ENCODE measurements at places on chromosomes 12 and 14.

DNA sequence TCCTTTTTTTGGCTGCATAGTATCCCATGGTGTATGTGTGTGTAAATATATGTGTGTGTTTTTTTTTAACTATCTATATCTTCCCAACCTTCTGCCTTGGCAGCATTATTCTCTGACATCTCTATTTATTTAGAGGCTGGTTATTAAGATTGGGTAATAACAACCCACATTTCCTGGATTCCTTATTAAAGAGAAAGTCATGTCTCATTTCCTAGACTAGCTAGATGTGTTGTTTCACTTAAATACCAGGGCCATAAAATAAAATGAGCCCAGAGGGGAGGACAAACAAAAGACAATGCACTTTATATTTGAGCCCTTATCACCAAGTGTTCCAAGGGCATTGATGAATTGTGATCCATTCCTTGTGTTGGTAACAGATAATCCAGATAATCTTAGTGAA, 169.1 kb downstream of the SLC5A8 start:
- DNase-seq: no peak

DNA sequence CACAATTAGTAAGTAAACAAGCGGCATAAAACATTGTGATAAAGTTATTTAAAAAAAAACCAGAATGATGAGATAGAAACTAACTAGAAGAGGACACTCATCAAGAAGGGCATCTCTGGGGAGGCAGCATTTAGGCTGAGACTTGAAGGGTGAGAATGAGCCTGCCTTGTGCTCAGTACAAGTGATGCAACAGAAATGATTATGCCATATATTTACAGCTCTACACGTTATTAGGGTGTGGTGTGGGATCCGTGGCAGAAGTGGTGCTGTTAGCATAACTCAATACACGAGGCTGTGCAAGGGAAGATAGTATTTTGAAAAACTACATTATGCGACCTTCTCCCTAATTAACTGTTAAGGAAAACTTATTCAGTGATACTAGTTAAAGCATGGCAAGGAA, 178.5 kb upstream of the ATF7IP start:
- no peak for DNase-seq

DNA sequence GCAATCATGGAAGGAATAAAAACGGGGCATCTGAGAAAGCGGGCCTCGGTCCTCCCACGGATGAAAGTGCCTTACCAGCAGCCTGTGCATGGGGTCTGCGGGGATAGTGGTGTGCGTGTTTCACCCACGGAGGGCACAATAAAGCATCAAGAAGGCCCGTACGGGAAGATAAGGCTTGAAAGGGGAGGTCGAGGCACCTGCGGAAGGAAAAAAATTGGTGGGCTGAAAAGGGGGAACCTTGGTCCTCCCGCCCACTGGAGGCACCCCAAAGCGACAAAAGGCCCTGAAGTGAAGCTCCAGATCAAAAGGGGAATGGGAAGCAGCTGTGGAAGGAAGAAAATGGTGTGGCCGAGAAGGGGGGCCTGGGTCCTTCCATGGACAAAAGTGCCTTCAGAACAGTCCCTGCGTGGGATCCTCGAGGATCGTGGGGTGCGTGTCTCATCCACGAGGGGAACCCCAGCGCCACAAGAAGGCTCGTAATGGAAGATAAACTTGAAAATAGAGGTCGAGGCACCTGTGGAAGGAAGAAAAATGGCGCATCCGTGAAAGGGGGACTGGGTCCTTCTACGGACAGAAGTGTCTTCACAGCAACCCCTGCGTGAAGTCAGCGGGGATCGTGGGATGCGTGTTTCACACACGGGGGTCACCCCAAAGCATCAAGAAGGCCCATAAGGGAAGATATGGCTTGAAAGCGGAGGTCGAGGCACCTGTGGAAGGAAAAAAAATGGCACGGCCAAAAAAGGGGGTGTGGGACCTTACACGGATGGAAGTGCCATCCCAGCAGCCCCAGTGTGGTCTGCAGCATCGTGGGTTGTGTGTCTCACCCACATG, 276.9 kb downstream of the ALG10 start:
- no peak for DNase-seq

- DNase-seq: no peak
Observed at GRCh38 chr12:25311506-25311905, 60.8 kb upstream of the KRAS start.

GRCh38 chr12:80264386-80264785, 165.0 kb downstream of the OTOGL start:
- no peak for DNase-seq

DNA sequence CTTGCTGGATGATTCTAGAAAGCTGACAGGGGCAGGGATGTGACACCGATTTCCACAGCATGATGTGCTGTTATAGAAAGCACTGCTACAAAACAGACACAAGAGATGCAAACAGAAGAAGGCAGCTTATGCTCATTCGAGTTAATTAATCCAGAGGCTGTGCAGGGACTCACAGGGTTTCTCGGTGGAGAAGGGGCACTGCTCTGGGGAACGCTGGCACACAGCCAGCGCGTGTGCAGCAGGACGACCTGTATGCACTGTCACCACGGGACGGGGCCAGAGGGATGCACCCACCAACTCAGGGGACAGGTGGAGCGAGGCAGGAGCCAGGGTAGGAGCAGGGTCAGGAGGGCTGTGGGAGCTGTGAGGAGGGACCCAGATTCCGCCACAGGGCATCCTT, 143.5 kb downstream of the RIMBP2 start:
- DNase-seq: no peak

DNA sequence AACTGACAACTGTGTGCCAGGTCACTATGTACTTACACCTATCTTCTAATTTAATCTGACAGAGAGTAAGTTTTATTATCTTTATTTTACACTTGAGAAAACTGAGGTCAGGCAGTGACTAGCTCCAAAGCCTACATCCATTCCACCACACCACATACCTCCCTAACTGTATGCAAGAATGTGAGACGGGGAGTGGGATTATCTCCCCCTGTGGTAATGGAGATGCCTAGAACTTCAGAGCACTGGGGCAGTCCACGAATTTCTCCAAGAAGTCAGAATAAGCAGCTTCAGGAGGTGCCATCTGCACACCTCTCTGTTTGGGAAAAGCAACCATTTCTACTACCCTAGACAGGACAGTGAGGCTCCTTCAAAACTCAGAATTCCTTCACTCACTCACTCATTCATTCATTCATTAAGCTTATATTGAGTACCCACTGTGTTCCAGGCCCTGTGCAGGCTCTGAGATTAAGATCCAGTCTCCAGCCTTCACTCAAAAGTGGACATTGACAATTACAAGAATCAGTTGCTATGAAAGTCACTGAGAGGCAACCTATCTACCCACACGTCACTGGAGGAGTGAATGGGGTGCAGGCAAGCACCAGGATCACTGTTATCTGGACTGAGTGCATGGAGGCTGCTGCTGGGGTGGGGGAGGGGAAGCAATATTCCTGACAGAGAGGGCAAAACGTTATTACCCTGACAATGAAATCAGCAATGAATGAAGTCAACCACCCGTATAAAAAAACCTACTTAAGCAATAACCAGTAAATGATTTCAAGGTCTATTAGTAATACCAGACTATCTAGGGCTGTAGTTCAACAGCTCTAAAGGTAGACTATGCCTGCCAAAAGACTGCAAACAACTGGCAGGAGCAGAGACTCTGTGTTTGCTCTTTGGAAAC, 18.0 kb downstream of the SLC7A7 start:
- DNase-seq: no peak

- DNase-seq: no peak
Observed at GRCh38 chr14:32226056-32226455, 23.0 kb upstream of the RNU6-8 start.

GRCh38 chr14:31993521-31993951, 83.6 kb upstream of the ARHGAP5 start:
- no peak for DNase-seq

DNA sequence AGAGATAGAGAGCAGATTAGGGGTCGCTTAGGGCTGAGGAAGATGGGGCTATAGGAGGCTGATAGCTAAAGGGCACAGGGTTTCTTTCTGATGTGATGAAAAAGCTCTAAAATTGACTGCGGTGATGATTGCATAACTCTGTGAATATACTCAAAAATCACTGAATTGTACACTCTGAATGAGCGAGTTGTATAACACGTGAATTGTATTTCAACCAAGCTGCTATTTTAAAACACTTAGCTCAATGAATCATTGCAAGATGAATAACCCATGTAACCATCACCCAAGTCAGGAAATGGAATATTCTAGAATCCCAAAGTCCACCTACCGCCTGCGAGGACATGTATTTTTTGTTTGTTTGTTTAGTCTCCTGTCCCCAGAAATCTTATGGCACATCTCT, 60.1 kb upstream of the CCND2 start:
- DNase-seq: no peak

DNA sequence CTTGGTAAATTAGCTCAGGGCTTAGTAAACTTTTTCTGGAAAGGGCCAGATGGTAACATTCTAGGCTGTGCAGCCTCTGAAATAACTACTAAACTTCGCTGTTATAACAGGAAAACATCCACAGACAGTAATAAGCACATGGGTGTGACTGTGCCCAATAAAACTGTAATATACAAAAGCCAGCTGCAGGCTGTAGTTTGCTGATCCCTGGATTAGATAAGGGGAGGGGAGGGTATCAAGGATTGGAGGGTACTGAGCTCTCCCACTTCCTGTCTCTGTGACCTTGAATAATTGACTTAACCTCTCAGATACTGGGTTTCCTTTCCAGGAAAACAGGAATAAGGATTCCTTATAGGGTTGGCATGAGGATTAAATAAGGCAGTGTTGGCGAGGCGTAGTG, 81.2 kb downstream of the CCDC60 start:
- DNase-seq: no peak

GRCh38 chr12:94990222-94990621, 13.3 kb downstream of the NDUFA12 start:
- no peak for DNase-seq

- DNase-seq: no peak
Observed at GRCh38 chr14:92987148-92987570, 64.2 kb downstream of the CHGA start.

DNA sequence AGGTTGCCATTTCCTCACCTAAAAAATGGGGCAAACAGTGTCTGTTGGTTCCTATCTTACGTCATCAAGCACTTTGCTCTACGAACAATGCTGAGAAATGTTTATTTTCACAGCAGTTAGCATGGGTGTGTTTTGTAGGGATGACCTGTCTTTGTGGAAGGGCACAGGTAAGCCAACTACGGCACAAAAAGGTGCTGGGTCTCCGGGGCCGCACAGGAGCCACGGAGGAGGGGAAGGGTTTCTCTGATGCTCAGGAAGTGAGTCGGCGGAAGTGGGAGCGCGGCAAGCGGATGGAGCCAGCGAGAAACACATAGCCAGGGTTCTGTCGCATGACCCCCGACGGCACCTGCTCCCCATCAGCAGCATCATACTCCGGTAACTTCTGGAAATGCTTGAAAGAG, 65.6 kb upstream of the TCL1B start:
- DNase-seq: no peak

- no peak for DNase-seq
Observed at GRCh38 chr12:103333676-103334075, 162.1 kb downstream of the C12orf42 start.

DNA sequence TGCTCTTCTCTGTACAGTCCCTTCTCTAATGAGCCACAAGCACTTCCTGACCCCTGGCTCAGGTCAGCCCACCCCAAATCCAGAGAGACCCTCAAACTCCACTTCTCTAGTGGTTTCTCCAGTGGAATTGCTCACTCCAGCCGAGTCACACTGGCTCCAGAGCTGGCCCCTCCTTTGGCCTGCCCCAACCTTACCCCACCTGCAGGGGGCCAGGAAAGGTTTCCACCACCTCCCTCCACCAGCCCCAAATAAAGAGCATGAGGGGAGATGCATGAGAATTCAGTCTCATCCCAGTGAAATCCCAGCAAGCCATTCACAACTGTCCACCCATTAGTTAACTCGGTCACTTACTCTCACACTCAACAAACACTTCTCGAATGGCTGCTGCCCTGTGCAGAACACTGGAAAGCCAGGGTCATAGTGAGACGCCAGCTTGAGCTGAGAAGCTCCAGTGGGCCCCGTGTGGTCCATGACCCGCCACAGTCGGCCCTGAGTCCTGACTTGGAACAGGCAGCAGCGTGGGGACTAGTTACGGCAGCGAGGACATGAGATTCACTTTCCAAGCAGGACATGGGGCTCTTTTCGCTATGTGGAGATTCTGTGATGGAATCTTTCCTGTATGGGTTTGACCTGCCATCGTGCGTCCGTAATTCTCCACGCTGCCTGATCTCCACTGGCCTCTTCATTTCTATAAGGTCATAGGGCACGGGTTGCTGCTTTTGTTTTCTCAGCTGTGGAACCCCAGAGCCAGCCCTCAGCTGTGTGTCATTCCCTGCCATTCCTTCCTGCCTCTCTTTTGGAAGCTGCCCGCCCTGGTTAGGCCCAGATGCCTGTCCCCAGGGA, 44.2 kb downstream of the SLC6A12 start:
- no peak for DNase-seq

DNA sequence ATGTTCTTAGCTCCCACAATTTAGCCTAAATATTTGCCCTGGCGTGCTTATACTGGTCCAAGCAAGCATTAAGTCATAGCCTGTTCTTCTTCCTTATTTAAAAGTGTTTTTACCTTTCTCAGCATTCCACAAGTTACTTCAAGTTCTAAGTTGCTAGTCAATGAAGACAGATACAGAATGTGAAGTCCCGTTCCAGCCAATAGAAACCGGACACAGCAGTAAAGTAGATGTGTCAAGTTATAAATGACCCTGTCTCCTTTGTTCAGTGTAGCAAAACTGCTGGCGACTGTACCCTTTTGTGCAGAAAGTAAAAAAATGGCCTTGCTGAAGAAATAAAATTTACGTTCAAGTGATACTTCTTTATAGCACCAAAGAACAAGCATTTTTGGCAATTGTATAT, 3.9 kb downstream of the SNAPC1 start:
- DNase-seq: no peak

DNA sequence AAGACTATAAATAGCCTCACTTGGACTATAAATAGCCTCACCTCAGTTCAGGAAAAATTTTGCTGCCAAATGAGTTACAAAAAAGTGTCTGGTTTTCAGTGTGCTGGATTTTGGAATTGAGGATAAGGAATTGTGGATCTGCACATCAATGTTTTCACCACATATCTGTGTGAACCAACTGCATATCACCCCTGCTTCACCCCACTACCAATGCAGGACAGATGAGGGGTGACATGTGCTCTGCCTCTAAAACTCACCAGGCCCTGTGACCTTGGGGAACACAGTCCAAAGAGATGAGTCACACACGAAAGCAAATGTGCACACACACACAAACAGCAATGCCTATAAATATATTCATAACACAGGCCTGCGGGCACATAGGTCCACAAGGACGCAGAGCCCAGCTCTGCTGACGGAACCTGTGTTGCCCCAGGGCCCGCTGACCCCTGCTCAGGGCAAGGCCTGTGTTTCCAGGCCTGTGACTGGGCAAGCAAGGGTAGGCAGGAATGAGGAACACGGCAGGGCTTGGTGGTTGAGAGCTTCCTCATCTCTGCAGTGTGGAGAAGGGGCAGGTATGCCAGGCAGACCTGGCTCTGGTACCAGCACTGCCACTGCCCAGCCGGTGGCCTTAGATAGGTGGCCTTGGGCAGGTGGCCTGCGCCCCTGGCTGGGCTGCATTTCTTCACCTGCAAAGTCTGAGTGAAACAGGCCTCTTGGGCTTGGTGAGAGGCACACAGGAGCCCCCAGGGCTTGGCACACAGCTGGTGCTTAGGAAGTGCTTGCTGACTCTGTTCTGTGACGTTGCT, 82.4 kb downstream of the ARL6IP4 start:
- DNase-seq: no peak
